ENCODE measurements at places on chromosomes 5 and 9. TPM values are rescaled to one million over a fixed set of nuclear protein-coding genes. Genes with fewer than 3 reads are reported as not detected.

CCDC152 gene
- total RNA-seq, result not detected

FUT7 gene
- not detected for total RNA-seq

CCL27 gene
- 0.84 TPM for total RNA-seq

CBY3 gene
- total RNA-seq, result not detected

AQP7 gene
- total RNA-seq, result 1.7 TPM

MSX2 gene
- 83.9 TPM for total RNA-seq

ANKRA2 gene
- total RNA-seq, result 35.5 TPM

IFNA13 gene
- 0.66 TPM for total RNA-seq

MSMP gene
- not detected for total RNA-seq

LRRC70 gene
- 1.7 TPM for total RNA-seq

WWC1 gene
- 29.9 TPM for total RNA-seq

ECM2 gene
- 0.16 TPM for total RNA-seq

DBH gene
- total RNA-seq, result not detected

IL31RA gene
- not detected for total RNA-seq

BRINP1 gene
- 13.2 TPM for total RNA-seq

PRDM12 gene
- total RNA-seq, result not detected

SMIM32 gene
- total RNA-seq, result 0.32 TPM

KCTD16 gene
- total RNA-seq, result 3.9 TPM

FOXD1 gene
- 0.09 TPM for total RNA-seq

C9orf50 gene
- 0.87 TPM for total RNA-seq

RNF208 gene
- total RNA-seq, result 13.9 TPM

CNTFR gene
- 28.9 TPM for total RNA-seq

FOXD4L6 gene
- total RNA-seq, result 0.53 TPM

ZNF354C gene
- 9.1 TPM for total RNA-seq

ANKDD1B gene
- 1.5 TPM for total RNA-seq

PLAC8L1 gene
- total RNA-seq, result 2.6 TPM

HK3 gene
- total RNA-seq, result 0.60 TPM

MAMDC2 gene
- 0.58 TPM for total RNA-seq

ORM1 gene
- total RNA-seq, result not detected

PCDH1 gene
- total RNA-seq, result 5.1 TPM

CDKN2B-AS1 gene
- 10.8 TPM for total RNA-seq

LIX1 gene
- 12.0 TPM for total RNA-seq

PCDH12 gene
- 0.18 TPM for total RNA-seq

GABRP gene
- 327 TPM for total RNA-seq

ORM2 gene
- not detected for total RNA-seq

C5orf46 gene
- total RNA-seq, result 0.59 TPM

DIRAS2 gene
- 0.14 TPM for total RNA-seq

GARNL3 gene
- 51.1 TPM for total RNA-seq

PCDHB16 gene
- 24.6 TPM for total RNA-seq

LRRC19 gene
- total RNA-seq, result not detected

PCDHB12 gene
- total RNA-seq, result 6.1 TPM

ABO gene
- total RNA-seq, result 2.0 TPM

SPINK5 gene
- total RNA-seq, result 19.8 TPM

DMRT3 gene
- total RNA-seq, result 2.5 TPM

SVEP1 gene
- 45.2 TPM for total RNA-seq

GZMA gene
- not detected for total RNA-seq

CSF2 gene
- not detected for total RNA-seq

PCSK5 gene
- total RNA-seq, result 13.5 TPM

CMYA5 gene
- total RNA-seq, result 6.7 TPM

PCDHA4 gene
- 20.9 TPM for total RNA-seq

ZER1 gene
- total RNA-seq, result 37.2 TPM

ZDHHC11 gene
- 11.4 TPM for total RNA-seq

RNF14 gene
- 35.1 TPM for total RNA-seq

TTC23L gene
- 2.6 TPM for total RNA-seq

Data from mesothelial cell of epicardium (in vitro differentiated cells).